NCI-H2081 treated with DMSO at 0.1 percent for 48 hours (cell line): ENCODE measurements at places on chromosomes 7 and 10.

- peak; percentile 17 for DNase-seq
Observed at GRCh38 chr7:17434841-17435692, 136.6 kb downstream of the AHR start.

DNA sequence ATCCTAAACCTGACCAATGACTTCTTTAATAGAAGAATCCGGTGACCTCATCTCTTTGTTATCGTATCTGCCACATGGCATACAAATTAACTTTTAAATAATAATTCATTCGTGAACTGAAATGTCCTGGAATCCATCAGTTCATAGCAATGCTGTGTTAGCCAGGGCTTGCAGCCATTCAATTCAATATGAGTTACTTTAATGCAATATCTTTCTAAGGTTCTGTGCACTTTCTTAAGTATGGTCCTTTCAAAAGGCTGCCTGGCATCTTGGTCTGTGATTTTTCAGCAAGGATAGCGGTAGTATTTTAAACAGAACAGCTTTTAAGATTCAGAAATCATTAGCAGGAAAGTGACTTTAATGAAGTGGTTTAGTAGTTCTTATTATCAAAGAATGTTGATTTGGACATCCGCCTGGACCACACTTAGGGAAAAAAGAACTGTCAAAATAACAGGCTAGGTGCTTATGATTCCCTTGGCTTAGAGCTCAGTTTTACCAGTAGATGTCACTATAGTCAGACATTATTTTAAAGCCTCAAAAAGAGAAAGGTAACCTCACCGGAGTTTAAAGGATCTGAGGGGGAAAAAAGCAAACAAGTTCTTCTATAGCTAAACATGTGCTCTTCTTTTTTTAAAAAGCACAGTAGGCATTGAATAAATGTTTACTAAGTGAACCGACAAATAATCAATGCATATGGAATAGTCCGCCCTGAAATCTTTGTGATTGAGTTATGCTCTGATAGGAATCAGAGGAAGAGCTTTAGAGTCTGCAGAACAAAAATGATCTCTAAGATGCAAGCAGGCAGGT lies 22.7 kb downstream of the SLC35G1 start:
- peak; percentile 14 for DNase-seq

DNA sequence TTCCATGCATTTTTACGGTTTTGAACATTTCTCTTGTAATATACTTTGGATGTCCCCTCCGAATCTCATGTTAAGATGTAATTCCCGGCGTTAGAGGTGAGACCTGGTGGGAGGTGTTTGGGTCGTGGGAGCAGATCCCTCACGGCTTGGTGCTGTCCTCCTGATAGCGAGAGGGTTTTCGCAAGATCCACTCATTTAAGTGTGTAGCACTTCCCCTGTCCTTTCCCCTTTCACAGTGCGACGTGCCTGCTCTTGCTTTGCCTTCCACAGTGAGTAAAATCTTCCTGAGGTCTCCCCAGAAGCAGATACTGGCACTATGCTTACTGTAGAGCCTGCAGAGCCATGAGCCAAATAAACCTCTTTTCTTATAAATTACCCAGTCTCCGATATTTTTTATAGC lies 6.6 kb downstream of the GPR141 start:
- no peak for DNase-seq

DNA sequence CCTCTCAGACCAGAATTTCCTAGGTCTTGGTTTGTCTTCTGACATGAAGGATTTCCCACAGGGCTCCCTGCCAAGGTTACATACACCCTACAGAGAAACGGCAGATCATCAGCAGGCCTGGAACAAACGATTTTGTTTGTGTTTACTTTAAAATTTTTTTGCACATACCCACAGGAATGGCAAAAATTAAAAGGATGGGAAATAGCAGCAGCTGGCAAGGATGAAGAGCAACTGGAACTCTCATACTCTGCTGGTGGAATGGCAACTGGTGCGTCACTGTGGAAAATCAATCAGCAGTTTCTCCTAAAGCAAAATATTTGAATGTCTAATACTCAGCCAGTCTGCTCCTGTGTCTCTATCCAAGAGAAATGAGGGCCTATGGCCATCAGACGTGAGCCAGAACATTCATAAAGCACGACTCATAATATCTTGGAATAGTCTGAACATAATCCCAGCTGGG lies 6.5 kb downstream of the BAIAP2L1 start:
- DNase-seq: no peak

DNA sequence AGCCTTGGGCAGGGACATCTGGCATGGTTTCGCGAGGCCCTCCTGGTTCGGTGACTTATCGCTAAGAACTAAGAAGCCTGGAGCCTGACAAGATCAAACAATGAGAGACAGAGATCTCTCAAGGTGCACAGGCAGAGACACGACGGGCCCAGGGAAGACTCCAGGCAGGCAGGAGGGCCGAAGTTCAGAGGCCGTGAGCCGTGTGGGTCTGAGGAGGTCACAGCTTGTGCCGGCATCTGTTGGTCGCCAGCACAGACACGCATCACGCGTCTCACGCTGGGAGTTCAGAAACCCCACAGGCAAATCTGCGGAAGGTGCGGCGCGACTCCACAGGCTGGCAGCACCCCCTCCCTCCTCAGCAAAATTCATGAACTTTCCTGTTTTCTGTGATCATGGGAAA lies 314.0 kb downstream of the DNAJB6 start:
- no peak for DNase-seq
